ENCODE measurements at places on chromosomes 2 and 18.

- no peak for DNase-seq
Observed at GRCh38 chr2:62412347-62412742, 93.7 kb downstream of the TMEM17 start.

- no peak for DNase-seq
Observed at GRCh38 chr2:232659359-232659758, 26.0 kb downstream of the EFHD1 start.

GRCh38 chr2:151347906-151348305, 9.5 kb upstream of the TNFAIP6 start:
- no peak for DNase-seq

DNA sequence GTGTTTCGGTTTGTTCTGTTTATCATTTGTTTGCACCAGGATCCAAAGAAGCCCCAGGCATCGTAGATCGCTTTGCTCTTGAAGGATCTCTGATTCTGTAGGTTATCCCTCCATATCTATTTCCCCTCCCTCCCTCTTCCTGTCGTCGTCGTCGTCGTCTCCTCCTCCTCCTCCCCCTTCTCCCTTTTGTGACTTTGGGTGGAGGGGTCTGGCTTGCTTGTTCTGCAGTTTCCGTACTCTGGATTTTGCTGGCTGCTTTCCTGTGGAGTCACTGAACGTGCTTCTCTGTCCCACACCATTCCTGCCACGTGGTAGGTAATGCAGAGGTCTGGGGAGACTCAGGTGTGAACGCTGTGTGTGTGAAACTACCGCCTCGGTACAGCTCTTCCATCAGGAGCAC, 225.0 kb downstream of the LDLRAD4 start:
- DNase-seq: no peak

DNA sequence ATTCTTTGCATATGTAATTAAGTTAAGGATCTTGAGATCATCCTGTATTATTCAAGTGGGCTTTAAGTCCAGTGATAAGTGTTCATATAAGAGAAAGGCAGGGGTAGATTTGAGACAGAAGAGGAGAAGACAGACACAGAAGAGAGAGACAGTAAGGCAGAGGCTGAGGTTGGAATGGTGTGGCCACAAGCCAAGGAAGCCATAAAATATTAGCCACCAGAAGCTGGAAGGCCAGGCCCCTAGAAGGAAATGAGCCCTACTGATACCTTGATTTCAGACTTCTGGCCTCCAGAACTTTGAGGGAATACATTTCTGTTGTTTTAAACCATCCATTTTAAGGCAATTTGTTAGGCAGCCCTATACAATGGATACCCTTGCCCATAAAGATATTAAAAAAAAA, 66.9 kb upstream of the DLX2 start:
- DNase-seq: no peak

DNA sequence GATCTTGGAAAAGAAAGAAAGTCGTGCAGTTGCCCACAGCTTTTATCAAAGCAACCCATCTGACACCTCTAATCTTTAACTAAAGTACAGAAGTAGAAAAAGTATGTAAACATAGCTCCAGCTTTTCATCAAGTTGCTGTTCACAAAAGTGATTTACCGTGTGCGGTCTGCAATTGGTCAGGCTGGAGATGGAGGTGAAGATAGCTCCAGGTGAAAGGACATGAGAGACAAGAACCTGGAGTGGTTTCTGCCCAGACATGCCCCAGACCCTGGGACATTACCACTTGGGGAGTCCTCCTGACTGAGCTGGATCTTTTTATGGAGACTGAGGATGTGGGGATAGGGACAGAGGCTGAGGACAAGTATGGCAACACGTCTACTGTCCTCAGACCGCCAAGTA, 82.7 kb downstream of the LAMA1 start:
- no peak for DNase-seq

GRCh38 chr2:111938392-111938791, 40.0 kb downstream of the MERTK start:
- DNase-seq: no peak

DNA sequence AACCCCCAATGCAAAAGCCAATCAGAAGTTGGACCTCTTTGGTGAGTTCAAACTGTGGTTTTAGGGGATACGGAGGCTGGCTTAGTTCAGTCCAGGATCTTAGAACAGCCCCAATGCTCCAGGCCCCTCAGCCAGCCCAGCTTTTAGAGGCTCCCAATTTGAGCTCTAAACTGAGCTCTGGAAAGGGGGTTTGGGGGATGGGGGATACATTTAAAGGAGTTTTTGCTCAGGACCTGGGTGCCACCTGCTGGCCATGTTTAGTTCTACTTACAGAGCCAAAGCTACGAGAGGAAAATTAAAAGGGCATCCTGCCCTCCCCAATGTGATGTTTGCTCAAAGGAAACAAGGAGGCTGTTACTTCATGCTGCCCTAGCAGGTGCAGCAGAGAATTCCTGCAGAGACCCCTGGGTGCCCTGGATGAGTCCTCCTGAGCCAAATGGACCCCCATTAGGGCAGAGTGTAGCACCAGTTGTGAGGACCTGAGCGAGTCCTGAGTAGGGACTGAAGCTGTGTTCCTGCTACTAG, 15.9 kb upstream of the TMEM214 start:
- DNase-seq: peak; percentile 46

DNA sequence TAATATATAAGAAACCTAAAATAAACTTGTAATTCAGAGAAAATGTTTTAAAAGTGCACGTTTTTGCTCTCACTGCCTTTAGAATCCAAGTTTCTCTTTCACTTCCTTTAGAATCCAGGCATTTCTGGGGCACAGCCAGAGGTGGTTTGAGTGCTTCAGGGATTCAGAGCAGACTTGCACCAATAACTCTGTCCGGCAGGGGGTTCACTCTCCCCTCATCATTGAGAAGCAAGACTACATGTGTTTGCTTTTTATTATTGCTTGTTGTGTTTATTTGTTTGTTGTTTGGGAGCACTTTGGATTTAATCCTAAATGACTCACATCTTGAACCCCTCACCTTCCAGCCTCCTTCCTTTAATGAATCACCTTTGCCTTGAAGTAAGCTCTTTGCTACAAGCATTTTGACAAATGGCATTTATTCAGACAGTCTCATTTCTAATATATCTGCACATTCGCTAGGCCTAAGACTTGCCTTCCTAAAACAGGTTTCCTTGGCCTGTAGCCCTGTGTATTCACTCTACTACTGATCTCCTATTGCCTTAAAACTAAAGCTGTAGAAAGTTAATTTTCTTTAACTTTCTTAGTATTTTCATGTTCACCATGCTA, 233.5 kb upstream of the ATP5MC3 start:
- DNase-seq: no peak

GRCh38 chr2:132883430-132883829, 213.4 kb upstream of the LYPD1 start:
- DNase-seq: no peak

All from activated CD8-positive, alpha-beta memory T cell treated with anti-CD3 and anti-CD28 coated beads, Interleukin-2, amount 50 U/mL, for 4 hours (primary cell).